ENCODE measurements at places on chromosomes 6 and 20. TPM values are rescaled to one million over a fixed set of nuclear protein-coding genes. Genes with fewer than 3 reads are reported as not detected.
A peak's percentile ranks its signal among the peaks of the same experiment; 100 is the strongest.

The ME1 gene
- 38.5 TPM for total RNA-seq

The CDH4 gene
- total RNA-seq = 3.2 TPM

The CD93 gene
- 0.02 TPM for total RNA-seq

The HLA-DMB gene
- 0.11 TPM for total RNA-seq

GRCh38 chr6:160069050-160069454, 52.6 kb upstream of the SLC22A1 start:
- H3K27me3 ChIP-seq = no peaks in the 10 kb centered on the region
- DNase-seq = no peak
- H3K27ac ChIP-seq = no peak overlapping the region
- H3K4me3 ChIP-seq = no peak overlapping the region
- no peaks in the 10 kb centered on the region for H3K4me1 ChIP-seq
- H3K36me3 ChIP-seq = peaks cover 34% of the 10 kb centered on the region

DNA sequence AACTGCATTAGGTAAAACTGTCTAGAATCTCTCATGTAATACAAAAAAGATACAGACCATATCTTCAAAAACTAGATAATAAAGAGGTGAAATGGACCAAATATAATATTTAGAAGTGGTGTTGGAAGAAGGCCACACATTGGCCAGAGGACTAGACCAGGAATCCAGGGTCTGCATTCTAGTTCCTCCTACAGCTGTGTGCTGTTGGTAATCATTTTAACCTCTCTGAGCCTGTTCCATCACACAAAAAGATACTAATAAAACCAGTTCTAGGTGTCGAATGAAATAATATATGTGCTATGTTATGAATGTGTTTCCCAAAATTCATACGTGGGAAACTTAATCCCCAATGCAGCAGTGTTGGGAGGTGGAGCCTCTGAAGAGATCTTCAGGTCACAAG, 111.6 kb upstream of the RREB1 start:
- no peak overlapping the region for H3K27ac ChIP-seq
- no peak for DNase-seq
- H3K27me3 ChIP-seq = no peaks in the 10 kb centered on the region
- H3K36me3 ChIP-seq = no peaks in the 10 kb centered on the region

DNA sequence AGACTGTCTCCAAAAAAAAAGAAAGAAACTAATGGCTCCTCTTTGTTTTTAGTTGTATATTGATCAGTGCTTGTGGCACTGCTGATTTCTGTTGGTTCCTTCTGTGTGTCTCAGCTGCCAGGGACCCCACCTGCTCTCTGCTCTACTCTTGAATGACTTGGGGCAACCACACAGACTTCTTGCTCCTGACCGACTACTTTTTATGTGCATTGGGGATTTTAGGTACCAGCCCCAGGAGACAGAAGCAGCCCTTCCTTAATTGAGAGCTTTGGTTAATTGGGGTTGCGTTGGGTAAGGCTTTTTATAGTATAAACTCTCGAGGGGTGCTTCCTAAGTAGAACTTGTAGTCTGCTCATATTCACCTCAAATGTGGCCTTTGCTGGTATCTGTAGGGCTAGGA, 6.9 kb downstream of the STK35 start:
- peaks cover 25% of the 10 kb centered on the region for H3K4me1 ChIP-seq
- DNase-seq = no peak
- H3K4me3 ChIP-seq = no peak overlapping the region
- peaks cover 6% of the 10 kb centered on the region for H3K36me3 ChIP-seq

GRCh38 chr6:91895599-91896285, 1308.9 kb upstream of the MAP3K7 start:
- H3K36me3 ChIP-seq = no peaks in the 10 kb centered on the region
- peak; percentile 8 for DNase-seq
- no peak overlapping the region for H3K4me3 ChIP-seq
- H3K27ac ChIP-seq = no peak overlapping the region
- no peaks in the 10 kb centered on the region for H3K27me3 ChIP-seq

- no peak overlapping the region for H3K27ac ChIP-seq
- no peak overlapping the region for H3K4me3 ChIP-seq
- DNase-seq = no peak
- H3K27me3 ChIP-seq = peaks cover 2% of the 10 kb centered on the region
- no peaks in the 10 kb centered on the region for H3K36me3 ChIP-seq
Observed at GRCh38 chr20:61476956-61477355, 224.9 kb downstream of the CDH4 start.

GRCh38 chr6:170279426-170279825, 11.5 kb downstream of the DLL1 start:
- no peak for DNase-seq
- H3K4me1 ChIP-seq = no peaks in the 10 kb centered on the region
- peaks cover 5% of the 10 kb centered on the region for H3K27me3 ChIP-seq
- H3K36me3 ChIP-seq = no peaks in the 10 kb centered on the region

DNA sequence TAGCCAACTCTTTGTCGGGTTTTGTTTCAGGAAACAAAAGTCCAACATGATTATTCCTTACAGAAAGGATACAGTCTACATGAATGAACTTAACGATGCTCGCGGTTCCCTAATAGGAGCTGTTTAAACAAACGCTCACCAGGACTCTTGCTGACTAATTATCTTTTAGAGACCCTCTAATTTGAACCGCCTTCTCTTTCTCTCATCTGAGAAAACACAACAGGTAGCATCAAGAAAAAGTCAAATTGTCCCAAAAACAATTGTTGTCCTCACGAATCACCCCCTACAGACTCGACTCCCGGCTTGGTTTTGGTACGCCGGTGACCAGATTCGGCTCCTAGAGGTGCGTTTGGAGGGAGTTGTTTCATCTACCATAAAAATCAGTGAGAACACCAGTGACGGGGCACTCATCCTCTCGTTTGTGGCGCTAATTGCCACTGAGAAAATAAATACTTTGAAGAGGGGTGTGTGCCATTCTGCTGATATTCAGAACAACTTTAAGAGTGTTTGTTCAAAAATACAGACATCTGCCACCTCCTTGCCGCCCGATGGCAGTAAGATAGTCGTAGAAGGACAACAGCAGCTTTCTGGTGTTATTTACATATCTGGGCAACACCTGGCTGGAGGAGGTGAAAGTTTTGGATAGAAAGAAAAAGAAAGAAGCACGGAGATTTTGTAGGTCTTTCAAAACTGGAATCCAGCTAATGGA, 1.1 kb upstream of the SIM1 start:
- peaks cover 100% of the 10 kb centered on the region for H3K27me3 ChIP-seq
- H3K4me3 ChIP-seq = no peak overlapping the region
- no peak for DNase-seq

GRCh38 chr6:96899451-96899998, 1.8 kb upstream of the NDUFAF4 start:
- H3K27me3 ChIP-seq = no peaks in the 10 kb centered on the region
- no peak overlapping the region for H3K4me3 ChIP-seq

- H3K27ac ChIP-seq = no peak overlapping the region
- DNase-seq = no peak
- H3K36me3 ChIP-seq = no peaks in the 10 kb centered on the region
- no peak overlapping the region for H3K4me3 ChIP-seq
- H3K4me1 ChIP-seq = no peaks in the 10 kb centered on the region
- H3K27me3 ChIP-seq = peaks cover 7% of the 10 kb centered on the region
Observed at GRCh38 chr6:44725070-44725469, 337.6 kb downstream of the CDC5L start.

GRCh38 chr6:157679605-157680580, 143.2 kb upstream of the SNX9 start:
- H3K36me3 ChIP-seq = no peaks in the 10 kb centered on the region
- no peak overlapping the region for H3K4me3 ChIP-seq
- no peak for DNase-seq
- H3K27ac ChIP-seq = no peak overlapping the region

DNA sequence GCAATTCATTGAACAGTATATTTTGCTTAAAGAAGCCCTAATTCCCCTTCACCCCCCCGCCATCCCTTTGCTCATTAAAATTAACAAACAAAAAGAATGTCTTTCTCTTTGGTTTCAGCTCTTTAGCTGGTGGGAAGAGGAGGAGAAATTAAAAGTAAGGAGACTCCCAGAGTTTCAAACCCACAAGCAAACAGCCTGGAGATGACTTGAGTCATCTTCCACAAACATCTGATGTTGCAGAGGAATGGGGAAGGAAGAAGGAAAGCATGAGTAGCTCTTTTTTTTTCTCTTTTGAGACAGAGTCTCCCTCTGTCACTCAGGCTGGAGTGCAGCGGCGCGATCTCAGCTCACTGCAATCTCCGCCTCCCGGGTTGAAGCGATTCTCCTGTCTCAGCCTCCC, 189.6 kb downstream of the ADAT2 start:
- no peaks in the 10 kb centered on the region for H3K27me3 ChIP-seq
- no peak overlapping the region for H3K27ac ChIP-seq
- no peaks in the 10 kb centered on the region for H3K36me3 ChIP-seq
- H3K4me1 ChIP-seq = no peaks in the 10 kb centered on the region
- H3K4me3 ChIP-seq = no peak overlapping the region
